GM12891 (cell line): ENCODE measurements at places on chromosomes 3 and 15.

DNA sequence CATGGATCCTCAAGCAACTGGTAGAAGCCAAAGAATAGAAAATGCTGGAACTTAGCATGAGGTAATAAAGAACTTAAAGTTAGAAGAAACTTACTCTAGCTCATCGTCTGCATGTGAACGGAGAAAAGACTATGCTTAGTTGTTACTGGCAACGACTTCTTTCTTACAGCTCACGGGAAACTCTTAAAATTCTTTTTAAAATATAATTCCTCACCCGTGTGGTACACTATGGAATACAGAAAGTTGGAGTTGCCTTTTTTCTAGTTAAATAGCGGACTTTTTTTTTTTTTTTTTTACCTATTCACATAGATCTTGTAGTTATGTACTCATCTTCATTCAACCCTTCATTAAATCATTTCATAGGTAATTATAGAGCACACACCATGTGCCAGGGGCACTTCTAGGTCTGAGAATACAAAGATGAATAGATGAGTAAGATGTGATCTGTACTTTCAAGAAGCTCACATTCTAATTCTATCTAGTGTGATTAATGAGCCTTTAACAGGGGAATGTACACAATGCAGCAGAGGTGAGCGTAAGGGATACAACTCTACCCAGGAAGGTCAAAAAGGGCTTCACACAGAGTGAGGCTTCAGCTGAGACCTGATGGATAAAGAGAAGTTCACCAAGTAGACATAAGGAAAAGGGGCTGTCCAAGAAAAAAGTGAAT is 18.4 kb upstream of the KCNMB2 start:
- no peak for DNase-seq

DNA sequence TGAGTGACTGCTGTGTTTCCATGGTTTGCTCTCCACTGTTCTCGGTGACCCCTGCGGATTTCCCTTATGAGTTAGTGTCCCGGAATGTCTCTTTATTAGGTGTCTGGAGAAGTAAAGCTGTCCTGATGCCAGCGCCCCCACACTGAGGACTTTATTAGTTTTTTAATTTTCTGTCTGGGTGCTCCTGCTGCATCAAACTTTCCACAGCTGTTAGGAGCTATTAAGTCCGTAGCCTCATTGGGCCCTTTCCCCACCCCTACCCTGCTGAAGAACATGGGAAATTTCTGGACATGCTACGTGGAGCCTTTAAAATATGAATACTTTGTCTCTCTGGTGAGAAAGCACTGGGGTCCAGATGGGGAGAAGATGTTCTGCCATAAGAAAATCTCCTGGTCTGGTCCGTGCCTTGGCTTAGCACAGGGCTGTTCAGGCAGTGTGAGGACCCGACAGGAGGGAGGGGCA is 161.7 kb upstream of the HES1 start:
- DNase-seq = no peak

DNA sequence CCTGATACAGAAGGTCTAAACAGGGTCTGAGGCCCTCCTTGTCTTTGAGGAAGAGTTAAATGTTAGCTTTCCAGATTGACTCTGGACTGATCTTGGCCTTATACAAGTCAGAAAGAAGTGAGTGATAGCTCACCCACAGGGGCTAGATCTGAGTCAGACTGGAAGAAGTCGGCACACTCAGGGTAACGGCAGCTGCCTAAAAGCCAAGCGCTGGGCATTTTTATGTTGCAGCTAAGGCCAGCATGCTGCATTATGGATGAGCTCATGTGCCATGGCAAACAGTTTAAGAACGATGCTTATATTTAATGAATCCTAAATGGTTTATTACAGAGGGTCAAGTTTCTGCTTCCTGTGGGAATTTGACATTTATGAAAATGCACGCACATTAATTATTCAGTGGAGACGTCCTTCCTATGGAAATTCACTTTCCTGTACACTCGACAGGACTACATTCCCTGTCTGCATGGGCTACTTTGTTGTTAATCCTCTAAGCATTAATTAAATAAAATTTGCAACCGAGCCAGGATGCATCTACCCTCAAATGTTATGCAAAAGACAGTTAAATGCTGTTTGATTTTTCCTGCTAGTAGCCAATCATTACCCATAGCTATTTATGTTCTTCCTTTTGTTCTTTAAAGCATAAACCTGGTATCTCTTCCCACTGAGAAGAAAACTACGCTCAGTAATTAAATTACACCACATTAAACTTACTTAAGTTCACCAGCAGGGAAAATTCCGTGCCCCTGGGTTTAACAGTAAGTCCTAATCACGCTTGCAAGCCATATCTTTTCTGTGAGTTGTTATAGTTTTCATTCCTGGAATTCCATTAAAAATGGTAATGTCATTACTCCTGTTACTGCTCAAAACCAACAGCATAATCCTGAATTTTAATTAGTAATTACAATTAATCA is 762.7 kb upstream of the CFAP20DC start:
- no peak for DNase-seq

DNA sequence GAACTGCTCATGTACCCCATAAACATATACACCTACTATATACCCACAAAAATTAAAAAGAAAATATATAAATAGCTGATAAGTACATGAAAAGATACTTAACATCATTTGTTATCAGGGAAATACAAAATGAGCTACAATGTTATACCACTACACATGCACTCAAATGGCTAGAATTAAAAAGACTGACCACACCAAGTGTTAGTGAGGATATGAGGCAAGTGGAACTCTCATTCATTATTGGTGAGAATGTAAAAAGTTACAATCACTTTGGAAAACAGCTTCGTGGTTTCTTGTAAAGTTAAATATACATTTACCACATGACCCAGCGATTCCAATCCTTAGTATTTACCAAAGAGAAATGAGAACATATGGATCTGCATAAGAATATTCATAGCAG is 26.5 kb downstream of the EOMES start:
- DNase-seq = no peak

DNA sequence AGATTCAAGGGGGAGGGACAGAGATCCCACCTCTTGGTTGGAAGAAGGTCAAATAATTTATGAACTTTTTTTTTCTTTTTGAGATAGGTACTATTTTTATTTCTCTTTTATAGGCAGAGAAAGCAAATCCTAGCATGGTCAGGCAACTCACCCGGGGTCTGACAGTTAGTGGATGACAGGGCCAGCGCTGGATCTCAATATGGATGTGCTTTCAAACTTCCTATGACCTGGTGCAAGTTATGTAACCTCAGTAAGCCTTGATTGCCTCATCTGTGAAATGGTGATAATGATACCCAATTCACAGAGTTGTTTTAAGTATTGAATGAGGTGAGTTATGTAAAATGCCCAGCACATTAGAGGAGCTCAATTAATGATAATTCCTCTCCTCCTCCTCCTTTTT is 86.8 kb upstream of the MEF2A start:
- DNase-seq = no peak

GRCh38 chr3:130789782-130790322 is 43.2 kb upstream of the PIK3R4 start:
- no peak for DNase-seq

DNA sequence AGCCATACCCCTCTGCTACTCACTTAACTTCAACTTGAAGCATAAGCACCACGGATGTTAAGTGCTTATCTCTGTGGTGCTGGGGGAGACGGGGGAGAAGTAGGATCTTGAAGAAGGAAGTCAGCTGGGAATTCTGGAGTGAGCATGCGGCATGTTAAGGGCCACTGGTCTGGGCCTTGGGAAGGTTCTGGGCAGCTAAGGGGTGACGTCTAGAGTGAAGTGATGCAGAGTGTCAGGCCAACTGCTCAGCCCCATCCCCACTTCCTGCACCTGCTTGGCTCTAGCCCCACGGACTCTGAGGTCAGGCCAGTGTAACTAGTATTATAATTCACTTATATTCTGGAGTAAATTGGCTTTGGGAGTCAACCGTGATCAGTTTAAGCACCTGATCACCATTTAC is 228.6 kb downstream of the FMN1 start:
- no peak for DNase-seq

GRCh38 chr3:13800064-13800463 is 79.8 kb downstream of the WNT7A start:
- DNase-seq = no peak

DNA sequence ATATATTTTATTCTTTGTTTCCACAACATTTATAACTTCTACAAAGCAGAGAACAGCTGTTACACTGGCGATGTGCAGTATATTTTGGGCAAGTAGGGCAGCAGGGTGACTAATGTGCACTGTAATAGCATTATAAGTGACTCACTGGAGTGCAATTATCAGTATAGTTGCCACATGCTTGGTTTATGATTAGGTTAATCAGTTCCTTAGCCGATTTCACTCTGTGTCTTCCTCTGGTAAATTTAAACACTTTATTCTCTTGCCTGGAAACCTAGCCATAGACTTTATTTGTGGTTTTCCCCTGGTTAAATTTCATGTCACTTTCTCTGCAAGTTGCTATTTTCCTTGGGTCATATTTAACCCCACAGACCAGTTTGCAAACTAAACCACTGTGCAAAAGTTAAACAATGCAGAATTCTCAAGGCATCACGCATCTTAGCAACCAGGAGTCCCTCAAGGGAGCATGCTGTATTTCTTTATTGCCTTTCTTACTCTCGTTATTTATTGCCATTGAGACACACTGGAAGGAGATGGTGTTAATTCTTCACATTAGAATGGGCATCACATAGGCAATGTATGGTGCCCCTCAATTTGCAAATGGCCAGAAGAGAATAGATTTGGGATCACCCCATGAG is 690.2 kb upstream of the DPPA4 start:
- no peak for DNase-seq

GRCh38 chr3:155495387-155495786 is 201.9 kb upstream of the STRIT1 start:
- no peak for DNase-seq

- DNase-seq = no peak
Measured at GRCh38 chr15:70524470-70524869, 238.9 kb downstream of the UACA start.

DNA sequence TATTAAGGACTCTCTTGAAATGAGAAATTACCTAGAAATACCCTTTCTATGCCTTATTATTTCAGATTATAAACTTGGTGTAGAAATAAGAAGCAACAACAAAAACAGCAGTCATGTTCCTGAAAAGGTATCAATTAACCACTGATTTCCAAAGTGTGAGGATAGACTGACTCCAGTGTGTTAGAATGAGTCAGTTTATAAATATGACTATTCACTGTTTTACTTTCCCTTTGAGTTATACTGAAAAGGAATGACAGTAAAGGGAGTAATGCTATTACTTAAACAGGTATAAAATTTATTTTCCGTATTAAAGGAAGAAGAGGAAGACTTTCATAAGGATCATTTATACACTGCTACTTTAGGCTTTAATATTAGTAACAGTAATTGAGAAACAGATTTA is 12.9 kb downstream of the GMNC start:
- DNase-seq = no peak

DNA sequence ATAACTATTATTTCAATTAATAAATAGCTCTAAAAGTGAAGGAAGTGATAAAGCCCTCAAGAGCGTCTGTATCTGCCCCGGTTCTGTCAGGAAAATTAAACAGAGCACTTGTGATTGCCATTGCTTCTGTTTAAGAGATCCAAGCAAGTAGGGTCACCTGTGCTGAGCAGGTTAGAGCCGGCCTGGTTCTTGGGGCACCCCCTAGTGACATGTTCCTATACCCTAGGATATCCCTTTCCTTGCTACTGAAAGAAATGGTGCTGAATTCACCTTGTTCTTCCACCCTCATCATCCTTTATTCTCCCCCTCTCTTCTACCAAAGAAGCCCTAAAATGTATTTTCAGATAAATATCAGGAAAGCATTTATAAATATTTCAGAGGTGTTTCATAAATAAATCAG is 323.5 kb downstream of the RORA start:
- DNase-seq = no peak

GRCh38 chr3:140850210-140850955 is 91.3 kb upstream of the SLC25A36 start:
- DNase-seq = no peak

DNA sequence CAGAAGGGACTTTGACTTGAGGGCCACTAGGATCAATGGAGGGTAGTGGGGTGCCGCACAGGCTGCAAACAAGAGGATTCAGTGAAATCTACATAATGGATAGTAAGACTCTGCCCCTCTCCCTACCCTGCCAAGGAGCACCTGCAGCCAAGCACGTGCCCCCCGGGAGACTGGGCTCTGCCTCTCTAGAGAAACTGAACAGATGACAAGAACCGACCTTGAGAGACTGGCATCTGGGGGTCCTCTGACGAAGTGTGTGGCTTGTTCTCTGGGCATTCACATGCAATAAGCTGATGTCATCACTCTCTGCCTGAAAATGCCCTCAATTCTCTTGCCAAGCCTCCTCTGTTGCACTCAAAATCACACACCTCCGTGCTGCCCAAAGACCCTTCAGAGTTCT is 132.3 kb downstream of the FAM43A start:
- DNase-seq = no peak

DNA sequence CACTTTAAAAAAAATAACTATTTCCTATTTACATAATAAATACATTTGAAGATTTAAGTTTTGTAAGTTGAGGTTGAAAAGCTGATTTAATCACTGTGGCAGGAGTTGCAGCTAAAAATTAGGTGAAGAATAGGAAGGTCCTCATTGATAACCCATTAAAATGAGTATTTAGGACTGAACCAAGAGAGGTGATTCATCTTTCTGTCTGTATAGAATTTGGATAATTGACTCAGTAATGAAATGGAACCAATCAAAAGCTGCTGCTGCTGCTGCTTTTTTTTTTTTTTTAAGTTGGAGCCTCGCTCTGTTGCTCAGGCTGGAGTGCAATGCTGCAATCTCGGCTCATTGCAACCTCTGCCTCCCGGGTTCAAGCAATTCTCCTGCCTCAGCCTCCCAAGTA is 190.5 kb downstream of the KLHL25 start:
- no peak for DNase-seq
